ENCODE measurements at places on chromosomes 3 and 15. TPM values are rescaled to one million over a fixed set of nuclear protein-coding genes. Genes with fewer than 3 reads are reported as not detected.
A peak's percentile ranks its signal among the peaks of the same experiment; 100 is the strongest.

REC114 gene
- not detected for total RNA-seq

DISP2 gene
- 0.06 TPM for total RNA-seq

DNA sequence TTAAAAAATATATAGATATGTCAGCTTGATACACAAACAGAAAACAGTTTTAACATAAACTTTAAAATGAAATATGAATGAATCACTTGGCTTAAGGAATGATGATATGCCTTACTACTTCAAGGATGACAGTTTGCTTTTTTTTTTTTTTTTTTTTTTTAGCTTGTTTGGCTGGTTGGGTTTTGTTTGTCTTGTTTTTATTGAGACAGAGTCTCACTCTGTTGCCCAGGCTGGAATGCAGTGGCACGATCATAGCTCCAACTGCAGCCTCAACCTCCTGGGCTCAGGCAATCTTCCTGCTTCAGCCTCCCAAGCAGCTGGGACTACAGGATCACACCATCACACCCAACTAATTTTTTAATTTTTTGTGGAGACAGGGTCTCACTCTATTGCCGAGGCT, 14.5 kb downstream of the LRRC2 start:
- no peak overlapping the region for H3K27ac ChIP-seq
- H3K27me3 ChIP-seq: no peaks in the 10 kb centered on the region
- H3K4me3 ChIP-seq: no peak overlapping the region
- no peak for DNase-seq

GRCh38 chr15:78003539-78004008, 73.9 kb downstream of the TBC1D2B start:
- H3K27me3 ChIP-seq: no peaks in the 10 kb centered on the region
- H3K4me1 ChIP-seq: peaks cover 6% of the 10 kb centered on the region

DNA sequence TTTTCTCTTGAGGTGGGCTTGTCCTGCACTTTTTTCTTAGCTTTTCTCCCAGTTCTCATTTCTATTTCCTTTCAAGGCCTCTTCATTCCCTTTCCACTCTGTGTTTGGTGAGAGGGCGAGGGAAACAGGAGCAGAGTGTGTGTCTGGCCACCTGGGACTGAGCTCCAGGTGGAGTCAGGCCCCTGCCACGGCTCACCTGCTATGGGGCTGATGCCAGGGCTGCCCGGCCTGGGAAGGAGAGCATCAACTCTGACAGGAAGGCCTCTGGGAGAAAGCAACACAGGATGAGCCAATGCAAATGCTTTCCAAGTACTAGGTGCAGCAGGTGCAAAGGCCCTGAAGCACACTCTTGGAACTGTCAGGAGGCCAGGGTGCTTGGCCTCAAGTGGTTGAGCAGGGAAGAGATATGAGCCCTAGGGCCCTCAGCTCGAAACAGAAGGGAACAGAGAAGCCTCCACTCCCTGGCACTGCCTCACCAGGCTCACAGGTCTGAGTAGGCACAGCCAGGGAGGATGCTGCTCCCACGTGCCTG, 27.3 kb upstream of the DUSP7 start:
- no peaks in the 10 kb centered on the region for H3K36me3 ChIP-seq
- DNase-seq: no peak
- no peaks in the 10 kb centered on the region for H3K27me3 ChIP-seq
- no peak overlapping the region for H3K27ac ChIP-seq
- H3K4me3 ChIP-seq: no peak overlapping the region

DNA sequence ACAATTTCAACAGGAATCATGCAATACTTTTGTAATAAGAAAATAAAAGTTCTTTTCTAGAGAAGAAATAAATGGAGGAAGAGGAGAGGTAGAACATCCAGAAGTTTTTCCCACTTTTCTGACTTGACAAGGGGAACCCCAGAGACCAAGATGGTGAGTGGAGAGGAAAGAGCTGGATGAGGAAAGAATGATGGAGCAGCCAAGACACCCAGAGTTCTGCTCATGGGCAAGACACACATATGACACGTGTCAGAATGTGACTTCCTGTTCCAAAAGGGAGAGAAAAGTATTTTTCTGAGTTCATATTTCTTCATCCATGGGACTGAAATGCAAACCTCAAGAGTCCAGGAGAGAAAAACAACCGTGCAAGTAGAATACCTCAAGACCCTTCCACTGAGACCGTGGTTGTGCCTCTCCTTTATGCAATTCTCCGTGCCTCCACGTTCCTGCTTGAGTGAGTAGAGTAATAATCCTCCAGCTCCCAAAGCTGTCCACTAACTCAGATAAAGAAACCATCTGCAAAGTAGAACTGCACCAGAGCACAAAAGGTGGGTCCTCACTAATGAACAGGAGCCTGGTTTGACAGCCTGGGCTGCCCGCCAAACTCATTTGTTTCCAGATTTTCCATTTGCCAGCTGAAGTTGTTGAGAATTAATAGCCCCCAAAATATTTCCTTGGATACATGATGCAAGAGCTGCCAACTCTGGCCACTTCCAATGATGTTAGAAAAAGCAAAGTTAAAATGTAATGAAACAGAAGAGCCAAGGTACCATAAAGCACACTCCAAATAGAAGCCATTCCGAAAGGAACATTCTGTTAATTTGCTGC, 272.6 kb upstream of the IGF1R start:
- DNase-seq: no peak
- no peaks in the 10 kb centered on the region for H3K36me3 ChIP-seq
- H3K4me1 ChIP-seq: no peaks in the 10 kb centered on the region
- no peaks in the 10 kb centered on the region for H3K27me3 ChIP-seq
- no peak overlapping the region for H3K27ac ChIP-seq

DNA sequence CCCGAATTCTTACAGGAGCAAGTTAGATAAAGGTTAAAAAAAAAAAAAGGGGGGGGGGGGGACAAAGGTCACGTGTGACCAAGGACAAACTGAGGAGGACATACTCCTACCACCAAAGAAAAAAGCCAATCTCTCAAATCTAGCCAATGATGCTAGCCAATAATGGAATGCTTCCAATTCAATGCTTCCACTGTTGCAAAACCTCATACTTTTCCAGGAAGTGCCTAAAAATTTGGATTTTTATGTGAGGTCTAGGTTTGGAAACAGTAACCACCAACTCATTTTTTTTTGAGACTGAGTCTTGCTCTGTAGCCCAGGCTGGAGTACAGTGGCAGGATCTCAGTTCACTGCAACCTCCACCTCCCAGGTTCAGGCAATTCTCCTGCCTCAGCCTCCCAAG, 11.4 kb downstream of the MSL2 start:
- peaks cover 9% of the 10 kb centered on the region for H3K4me1 ChIP-seq
- no peaks in the 10 kb centered on the region for H3K36me3 ChIP-seq
- no peak for DNase-seq
- H3K27me3 ChIP-seq: no peaks in the 10 kb centered on the region
- H3K27ac ChIP-seq: no peak overlapping the region

GRCh38 chr3:101262393-101263240, 57.8 kb downstream of the IMPG2 start:
- no peaks in the 10 kb centered on the region for H3K4me1 ChIP-seq
- no peak overlapping the region for H3K27ac ChIP-seq
- H3K27me3 ChIP-seq: no peaks in the 10 kb centered on the region
- DNase-seq: no peak
- H3K36me3 ChIP-seq: no peaks in the 10 kb centered on the region

- DNase-seq: no peak
- no peaks in the 10 kb centered on the region for H3K36me3 ChIP-seq
- no peaks in the 10 kb centered on the region for H3K27me3 ChIP-seq
- no peak overlapping the region for H3K4me3 ChIP-seq
Measured at GRCh38 chr15:63475707-63476106, 28.7 kb upstream of the USP3 start.

GRCh38 chr3:184391266-184391665, 11.4 kb downstream of the CHRD start:
- no peak overlapping the region for H3K27ac ChIP-seq
- no peaks in the 10 kb centered on the region for H3K36me3 ChIP-seq
- no peak overlapping the region for H3K4me3 ChIP-seq
- no peak for DNase-seq

DNA sequence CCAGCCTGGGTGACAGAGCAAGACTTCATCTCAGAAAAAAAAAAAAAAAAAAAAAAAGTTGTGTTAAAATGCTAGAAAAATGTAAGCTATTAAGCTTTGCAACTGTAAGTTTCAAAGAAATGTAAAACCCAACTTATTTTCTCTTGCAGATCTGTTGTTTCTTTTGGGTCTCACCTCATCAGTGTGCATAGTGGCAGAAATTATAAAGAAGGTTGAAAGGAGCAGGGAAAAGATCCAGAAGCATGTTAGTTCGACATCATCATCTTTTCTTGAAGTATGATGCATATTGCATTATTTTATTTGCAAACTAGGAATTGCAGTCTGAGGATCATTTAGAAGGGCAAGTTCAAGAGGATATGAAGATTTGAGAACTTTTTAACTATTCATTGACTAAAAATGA, 25.6 kb downstream of the ASTE1 start:
- DNase-seq: no peak
- peaks cover 18% of the 10 kb centered on the region for H3K36me3 ChIP-seq
- no peak overlapping the region for H3K27ac ChIP-seq
- H3K27me3 ChIP-seq: no peaks in the 10 kb centered on the region
- H3K4me1 ChIP-seq: no peaks in the 10 kb centered on the region

DNA sequence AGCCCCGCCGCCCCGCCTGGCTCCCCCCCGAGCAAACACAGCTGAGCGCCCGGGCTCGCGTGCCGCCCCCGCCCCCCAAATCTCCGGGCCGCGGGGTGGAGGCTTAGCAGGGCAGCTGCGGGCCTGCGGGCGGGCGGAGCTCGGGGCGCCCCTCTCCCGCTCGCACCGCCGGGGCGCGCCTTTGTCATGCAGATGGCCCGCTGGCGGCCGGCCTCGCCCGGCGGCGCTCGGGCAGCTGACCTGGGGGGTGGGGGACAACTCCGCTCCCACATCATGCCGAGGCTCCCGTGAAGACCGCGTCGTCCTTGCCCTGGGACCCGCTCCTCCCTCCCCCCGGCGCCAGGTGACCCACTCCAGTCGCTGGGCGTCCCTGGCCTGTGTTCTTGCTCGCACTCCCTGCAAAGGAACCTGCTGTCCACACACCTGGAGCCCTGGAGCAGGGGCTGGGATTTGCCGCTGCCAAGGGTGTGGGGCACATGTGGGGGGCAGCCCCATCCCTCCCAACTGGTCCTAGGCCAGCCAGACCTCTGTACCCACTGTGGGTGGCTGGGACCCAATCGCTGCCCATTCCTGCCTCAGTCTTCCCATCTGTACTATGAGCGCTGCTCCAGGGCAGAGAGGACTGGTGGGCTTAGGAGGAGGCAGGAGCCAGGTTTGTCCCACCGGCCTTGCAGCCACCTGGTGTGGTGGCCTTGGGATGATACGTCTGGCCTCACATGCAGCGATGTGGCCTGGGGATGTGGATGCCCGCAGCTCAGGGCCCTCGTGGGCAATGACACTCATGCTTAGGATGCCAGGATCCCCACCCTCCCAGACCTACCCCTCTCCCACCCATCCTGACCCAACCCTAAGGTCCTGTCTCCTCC, 33.5 kb downstream of the DNAJB8 start:
- H3K4me1 ChIP-seq: peaks cover 17% of the 10 kb centered on the region
- H3K27ac ChIP-seq: no peak overlapping the region
- peak overlapping the region; percentile 68 for H3K4me3 ChIP-seq
- DNase-seq: peak; percentile 86
- peaks cover 70% of the 10 kb centered on the region for H3K27me3 ChIP-seq
